ENCODE measurements at places on chromosomes 7 and 10. TPM values are rescaled to one million over a fixed set of nuclear protein-coding genes. Genes with fewer than 3 reads are reported as not detected.
A peak's percentile ranks its signal among the peaks of the same experiment; 100 is the strongest.

Gene TEX47
- total RNA-seq = not detected

Gene KCNIP2
- 2.4 TPM for total RNA-seq

DNA sequence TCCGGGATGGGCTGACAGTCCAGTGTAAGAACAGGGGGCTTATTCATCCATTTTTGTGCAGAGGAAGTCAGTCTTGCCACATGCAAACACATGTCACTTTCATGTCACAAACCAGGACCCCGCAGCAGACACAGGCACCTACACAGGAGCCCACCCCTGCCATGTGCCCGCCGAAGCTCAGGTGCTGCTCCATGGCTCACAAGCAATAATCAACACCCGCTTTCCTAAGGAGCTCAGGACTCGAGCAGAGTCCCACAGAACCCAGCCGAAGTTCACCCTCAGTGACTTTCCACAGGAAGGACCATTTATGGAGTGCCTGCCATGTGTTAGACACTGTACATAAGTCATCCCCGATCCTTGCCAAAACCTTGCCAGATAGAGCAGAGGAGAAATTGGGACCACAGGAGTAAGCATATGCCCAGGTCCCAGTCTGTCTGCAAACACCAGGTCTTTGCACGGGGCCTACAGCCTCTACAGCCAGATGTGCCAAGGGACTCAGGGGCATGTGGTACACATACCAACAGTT lies 99.4 kb downstream of the EBF3 start:
- no peak overlapping the region for H3K4me3 ChIP-seq
- DNase-seq = no peak
- H3K36me3 ChIP-seq = no peaks in the 10 kb centered on the region
- no peaks in the 10 kb centered on the region for H3K27me3 ChIP-seq
- no peaks in the 10 kb centered on the region for H3K4me1 ChIP-seq

DNA sequence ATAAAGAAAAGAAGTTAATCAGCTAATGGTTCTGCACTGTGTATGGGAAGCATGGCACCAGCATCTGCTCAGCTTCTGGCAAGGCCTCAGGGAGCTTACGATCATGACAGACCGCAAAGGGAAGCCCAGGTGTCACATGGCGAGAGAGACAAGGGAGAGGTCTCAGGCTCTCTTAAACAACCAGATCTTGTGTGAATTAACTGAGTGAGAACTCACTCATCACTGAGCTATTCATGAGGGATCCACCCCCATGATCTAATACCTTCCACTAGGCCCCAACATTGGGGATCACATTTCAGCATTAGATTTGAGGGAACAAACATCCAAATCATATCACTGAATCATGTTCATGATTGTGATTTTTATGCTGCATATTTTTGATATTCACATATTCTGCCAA lies 5.8 kb downstream of the USP54 start:
- H3K4me1 ChIP-seq = no peaks in the 10 kb centered on the region
- no peaks in the 10 kb centered on the region for H3K36me3 ChIP-seq
- DNase-seq = no peak
- H3K27ac ChIP-seq = no peak overlapping the region

DNA sequence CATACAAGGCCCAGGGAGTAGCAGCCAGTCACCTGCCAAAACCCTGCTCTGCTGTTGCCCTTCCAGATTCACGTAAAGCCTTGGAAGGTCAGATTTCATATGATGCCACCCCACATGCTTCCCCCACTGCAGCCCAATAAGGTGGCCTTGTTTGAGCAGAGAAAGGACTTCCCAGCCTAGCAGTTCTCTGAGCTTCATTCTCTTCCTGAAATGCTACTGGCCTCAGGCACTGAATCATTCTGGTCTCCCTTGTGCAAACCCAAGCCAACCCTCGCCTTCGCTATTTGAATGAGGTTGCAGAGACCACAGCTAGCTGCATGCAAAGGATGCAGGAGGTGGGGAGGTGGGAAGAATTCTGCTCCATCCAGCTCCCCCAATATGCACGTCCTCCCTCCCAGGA lies 60.3 kb upstream of the PLXNA4 start:
- H3K27ac ChIP-seq = no peak overlapping the region
- H3K4me3 ChIP-seq = no peak overlapping the region
- H3K36me3 ChIP-seq = no peaks in the 10 kb centered on the region
- H3K4me1 ChIP-seq = no peaks in the 10 kb centered on the region

Gene MMRN2
- not detected for total RNA-seq

DNA sequence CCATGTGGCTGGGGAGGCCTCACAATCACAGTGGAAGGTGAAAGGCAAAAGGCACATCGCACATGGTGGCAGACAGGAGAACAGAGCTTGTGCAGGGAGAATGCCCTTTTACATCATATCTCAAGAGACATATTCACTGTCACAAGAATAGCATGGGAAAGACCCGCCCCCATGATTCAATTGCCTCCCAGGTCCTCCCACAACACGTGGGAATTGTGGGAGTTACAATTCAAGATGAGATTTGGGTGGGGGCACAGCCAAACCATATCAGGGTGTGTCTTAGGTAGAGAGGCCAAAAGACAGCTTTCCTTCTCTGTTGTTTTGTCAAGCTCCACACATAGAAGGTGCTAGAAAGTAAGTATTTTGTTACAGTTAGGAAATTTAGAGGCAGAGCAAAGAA lies 20.8 kb upstream of the SLC26A5 start:
- DNase-seq = no peak
- H3K36me3 ChIP-seq = no peaks in the 10 kb centered on the region
- no peak overlapping the region for H3K4me3 ChIP-seq
- peaks cover 22% of the 10 kb centered on the region for H3K27me3 ChIP-seq

GRCh38 chr10:128864554-128865295 lies 602.3 kb upstream of the MGMT start:
- H3K36me3 ChIP-seq = no peaks in the 10 kb centered on the region
- no peak overlapping the region for H3K4me3 ChIP-seq
- H3K27ac ChIP-seq = no peak overlapping the region
- H3K27me3 ChIP-seq = no peaks in the 10 kb centered on the region

GRCh38 chr10:23493711-23494110 lies 54.8 kb downstream of the OTUD1 start:
- H3K27me3 ChIP-seq = peaks cover 12% of the 10 kb centered on the region
- H3K4me1 ChIP-seq = no peaks in the 10 kb centered on the region
- peak; percentile 28 for DNase-seq
- H3K27ac ChIP-seq = no peak overlapping the region
- H3K4me3 ChIP-seq = no peak overlapping the region

Gene TEX36
- not detected for total RNA-seq

Gene CDC123
- total RNA-seq = 123 TPM

DNA sequence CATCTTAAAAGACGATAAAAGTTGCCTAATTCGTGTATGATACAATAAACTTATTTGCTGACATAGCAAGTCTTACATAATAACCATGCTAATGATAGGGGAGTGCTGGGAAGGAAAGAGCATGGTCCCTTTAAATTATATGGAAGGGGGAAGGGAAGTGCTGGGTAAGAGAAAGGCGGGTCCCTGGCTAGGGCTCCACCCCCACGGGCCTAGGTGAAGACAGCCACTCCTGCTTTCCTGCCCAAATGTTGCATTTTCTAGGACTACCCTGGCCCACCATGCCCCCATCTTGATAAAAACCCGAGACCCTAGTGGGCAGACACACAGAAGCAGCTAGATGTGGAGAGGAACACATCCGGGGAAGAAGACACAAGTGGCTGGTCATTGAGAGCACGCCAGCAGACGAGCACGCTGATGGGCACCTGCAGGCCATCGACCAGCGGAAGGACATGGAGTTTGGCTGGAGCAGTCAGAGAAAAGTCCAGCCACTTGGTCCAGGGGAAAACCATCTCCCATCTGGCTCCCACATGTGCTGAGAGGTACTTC lies 328.7 kb downstream of the ARL4A start:
- DNase-seq = no peak
- H3K27me3 ChIP-seq = peaks cover 2% of the 10 kb centered on the region
- no peaks in the 10 kb centered on the region for H3K36me3 ChIP-seq
- no peak overlapping the region for H3K4me3 ChIP-seq

GRCh38 chr10:83515001-83515400 lies 624.3 kb upstream of the GHITM start:
- DNase-seq = no peak
- H3K4me3 ChIP-seq = no peak overlapping the region
- H3K27me3 ChIP-seq = no peaks in the 10 kb centered on the region
- H3K36me3 ChIP-seq = no peaks in the 10 kb centered on the region
- H3K4me1 ChIP-seq = no peaks in the 10 kb centered on the region
- no peak overlapping the region for H3K27ac ChIP-seq

Gene EGFR
- not detected for total RNA-seq

DNA sequence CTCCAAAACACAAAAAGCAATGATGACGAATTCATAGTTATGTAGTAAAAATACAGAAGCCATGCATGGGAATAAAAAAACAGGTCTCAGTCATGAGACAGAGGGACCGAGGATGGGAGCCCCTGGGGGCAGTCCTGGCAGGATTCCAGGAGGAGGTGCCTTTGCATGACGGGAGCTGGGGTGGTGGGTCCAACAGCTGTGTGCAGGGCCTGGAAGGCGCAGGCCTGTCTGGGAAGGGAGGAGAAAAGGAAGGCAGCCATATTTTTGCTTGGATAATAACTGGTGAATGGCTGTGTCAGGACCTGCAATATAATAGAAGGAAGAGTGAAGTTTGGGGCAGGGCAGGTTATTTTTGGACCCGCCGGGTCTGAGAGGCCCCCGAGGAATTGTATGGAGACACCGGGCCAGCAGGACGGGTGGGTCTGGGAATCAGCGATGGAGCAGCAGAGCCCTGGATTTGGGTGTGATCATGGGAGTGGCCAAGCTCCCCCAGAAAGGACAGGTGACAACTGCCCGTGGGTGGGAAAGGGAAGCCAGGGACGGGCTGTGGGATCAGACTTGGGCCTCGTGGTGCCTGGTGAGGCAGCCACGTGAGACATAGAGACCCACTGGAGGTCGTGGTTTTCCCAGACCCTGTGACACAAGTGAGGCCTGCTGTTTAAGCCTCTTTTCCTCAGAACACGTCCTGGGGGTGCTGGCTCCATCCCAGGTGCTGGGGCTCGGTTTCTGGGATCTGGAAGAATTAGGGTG lies 2.9 kb upstream of the JAKMIP3 start:
- H3K36me3 ChIP-seq = no peaks in the 10 kb centered on the region
- DNase-seq = no peak
- peaks cover 5% of the 10 kb centered on the region for H3K4me1 ChIP-seq
- no peak overlapping the region for H3K4me3 ChIP-seq

Gene ZNF467
- not detected for total RNA-seq

Gene MAD1L1
- 44.7 TPM for total RNA-seq

Gene IQCE
- 4.3 TPM for total RNA-seq

Gene GRM3
- not detected for total RNA-seq

DNA sequence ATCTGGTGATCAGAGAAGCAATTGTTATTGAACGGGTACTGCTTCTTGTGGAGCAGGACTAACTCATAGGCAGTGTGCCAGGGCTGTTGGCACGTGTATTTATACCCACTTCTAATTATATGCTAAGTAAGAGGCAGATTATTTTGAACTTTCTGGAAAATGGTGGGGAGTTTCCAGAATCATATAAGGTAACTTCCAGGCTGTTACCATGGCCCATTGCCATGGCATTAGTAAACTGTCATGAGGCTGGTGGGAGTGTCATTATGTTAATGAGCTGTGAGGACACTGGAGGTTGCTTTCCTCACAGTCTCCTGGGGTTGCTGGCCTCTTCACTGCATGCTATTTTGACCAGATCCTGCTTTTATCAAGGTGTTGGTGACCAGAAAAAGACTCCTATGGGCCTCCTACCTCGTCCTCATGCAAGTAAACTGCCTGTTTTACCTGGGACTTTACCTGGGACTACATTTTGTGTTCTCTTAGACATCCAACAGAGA lies 122.6 kb downstream of the KCND2 start:
- H3K4me1 ChIP-seq = no peaks in the 10 kb centered on the region
- no peaks in the 10 kb centered on the region for H3K36me3 ChIP-seq
- no peak overlapping the region for H3K4me3 ChIP-seq
- H3K27me3 ChIP-seq = no peaks in the 10 kb centered on the region

Gene ANKRD22
- total RNA-seq = not detected

- no peak overlapping the region for H3K4me3 ChIP-seq
- peaks cover 26% of the 10 kb centered on the region for H3K36me3 ChIP-seq
- H3K4me1 ChIP-seq = peaks cover 6% of the 10 kb centered on the region
These were observed 15.6 kb downstream of the HIBADH start for GRCh38 chr7:27647046-27647445.

- peaks cover 12% of the 10 kb centered on the region for H3K4me1 ChIP-seq
- no peak overlapping the region for H3K27ac ChIP-seq
- DNase-seq = no peak
- peaks cover 6% of the 10 kb centered on the region for H3K27me3 ChIP-seq
- H3K36me3 ChIP-seq = no peaks in the 10 kb centered on the region
- no peak overlapping the region for H3K4me3 ChIP-seq
These were observed 285.4 kb downstream of the ADARB2 start for GRCh38 chr10:1451941-1452340.

Gene INSYN2A
- total RNA-seq = not detected

DNA sequence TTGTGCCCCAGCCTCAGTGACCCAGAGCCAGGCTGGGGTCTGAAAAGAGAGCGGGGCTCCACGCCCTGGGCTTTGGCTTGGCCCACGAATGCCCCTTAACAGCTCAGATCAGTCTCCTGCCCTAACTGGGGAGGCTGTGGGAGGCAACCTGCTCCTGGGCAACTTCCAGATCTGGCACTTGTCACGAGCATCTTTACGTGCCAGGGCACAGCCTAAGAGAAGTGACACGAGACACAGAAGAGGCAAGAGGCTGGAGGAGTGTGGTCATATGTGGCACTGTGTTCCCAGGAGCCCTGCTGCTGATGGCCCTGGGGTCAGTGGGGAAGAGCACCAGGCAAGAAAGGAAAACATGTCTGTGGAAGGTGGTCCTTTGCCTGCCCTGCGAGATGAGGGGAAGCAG lies 97.8 kb upstream of the BTBD16 start:
- H3K36me3 ChIP-seq = no peaks in the 10 kb centered on the region
- no peak overlapping the region for H3K4me3 ChIP-seq
- no peaks in the 10 kb centered on the region for H3K4me1 ChIP-seq
- DNase-seq = no peak

DNA sequence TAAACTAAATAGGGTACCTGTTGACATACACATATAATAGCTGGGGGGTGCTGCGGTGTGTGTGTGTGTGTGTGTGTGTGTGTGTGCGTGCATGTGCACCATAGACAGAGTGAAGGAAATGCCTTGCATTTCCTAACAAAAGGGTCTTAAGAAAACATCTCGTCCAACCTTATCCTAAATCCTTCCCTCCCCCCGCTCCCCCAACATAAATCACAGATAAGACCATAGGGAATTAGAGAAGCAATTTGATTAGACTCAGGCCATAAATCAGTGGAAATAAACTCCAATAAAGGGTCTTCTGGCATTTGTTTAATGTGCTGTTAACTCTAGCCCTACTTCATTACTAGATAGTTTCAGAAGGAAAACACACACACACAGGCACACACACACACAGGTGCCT lies 148.5 kb downstream of the PPP1R17 start:
- H3K27me3 ChIP-seq = no peaks in the 10 kb centered on the region
- DNase-seq = no peak
- no peak overlapping the region for H3K27ac ChIP-seq
- H3K4me3 ChIP-seq = no peak overlapping the region
- H3K4me1 ChIP-seq = no peaks in the 10 kb centered on the region

Gene ZCWPW1
- total RNA-seq = 2.5 TPM

Gene DOCK1
- total RNA-seq = 0.18 TPM

GRCh38 chr7:35712563-35713226 lies 17.8 kb upstream of the HERPUD2 start:
- H3K27me3 ChIP-seq = no peaks in the 10 kb centered on the region
- peaks cover 21% of the 10 kb centered on the region for H3K4me1 ChIP-seq
- H3K4me3 ChIP-seq = no peak overlapping the region
- H3K27ac ChIP-seq = no peak overlapping the region
